Forelimb muscle (tissue), 1 donor: ENCODE measurements at places on chromosomes 11 and 22. TPM values are rescaled to one million over a fixed set of nuclear protein-coding genes. Genes with fewer than 3 reads are reported as not detected.
A peak's percentile ranks its signal among the peaks of the same experiment; 100 is the strongest.

PARVG gene
- 3.4 TPM for polyA plus RNA-seq

HPX gene
- polyA plus RNA-seq, result 2.5 TPM

CLCF1 gene
- 3.6 TPM for polyA plus RNA-seq

MIAT gene
- 0.33 TPM for polyA plus RNA-seq

MPZL3 gene
- polyA plus RNA-seq, result 0.58 TPM

VPREB1 gene
- polyA plus RNA-seq, result 0.19 TPM

CREB3L1 gene
- 40.8 TPM for polyA plus RNA-seq

IL17REL gene
- polyA plus RNA-seq, result not detected

GRIK4 gene
- polyA plus RNA-seq, result 0.23 TPM

TSSK2 gene
- polyA plus RNA-seq, result not detected

CENPM gene
- 5.3 TPM for polyA plus RNA-seq

NXPE2 gene
- polyA plus RNA-seq, result 0.16 TPM

GRCh38 chr11:35615921-35616900 is 2.0 kb upstream of the FJX1 start:
- no peak for DNase-seq

DNA sequence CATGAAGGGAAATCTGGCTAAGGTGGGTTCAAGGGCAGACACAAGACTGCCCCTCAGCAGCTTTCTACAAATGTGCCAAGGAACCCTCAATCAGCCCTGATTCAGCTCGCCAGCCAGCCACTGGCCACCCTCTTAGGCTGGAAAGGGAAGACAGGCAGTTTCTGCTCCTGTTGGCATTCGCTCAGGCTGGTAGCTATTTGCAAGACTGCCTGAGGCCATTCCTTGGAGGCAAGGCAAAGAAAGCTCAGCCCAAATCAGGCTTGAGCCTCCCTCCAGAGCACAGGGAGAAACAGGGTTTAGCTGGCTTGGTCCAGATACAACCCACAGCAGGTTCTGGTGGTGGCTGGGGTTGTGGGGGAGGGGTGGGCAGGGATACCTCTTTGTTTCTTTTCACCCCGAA is 19.2 kb downstream of the TP53I11 start:
- no peak for DNase-seq

DNA sequence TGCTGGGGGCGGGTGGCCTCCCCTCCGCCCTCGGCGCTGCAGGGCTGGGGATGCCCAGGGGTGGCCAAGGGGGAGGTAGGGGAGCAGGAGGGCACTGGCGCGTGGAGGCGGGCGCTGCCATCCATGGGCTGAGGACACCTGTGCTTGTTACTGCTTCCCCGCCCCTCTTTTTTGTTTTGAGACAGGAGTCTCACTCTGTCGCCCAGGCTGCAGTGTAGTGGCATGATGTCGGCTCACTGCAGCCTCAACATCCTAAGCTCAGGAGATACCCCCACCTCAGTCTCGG is 683 bp upstream of the FADS3 start:
- DNase-seq, result no peak

GRCh38 chr11:45643598-45644260 is 21.7 kb downstream of the CHST1 start:
- no peak for DNase-seq

DNA sequence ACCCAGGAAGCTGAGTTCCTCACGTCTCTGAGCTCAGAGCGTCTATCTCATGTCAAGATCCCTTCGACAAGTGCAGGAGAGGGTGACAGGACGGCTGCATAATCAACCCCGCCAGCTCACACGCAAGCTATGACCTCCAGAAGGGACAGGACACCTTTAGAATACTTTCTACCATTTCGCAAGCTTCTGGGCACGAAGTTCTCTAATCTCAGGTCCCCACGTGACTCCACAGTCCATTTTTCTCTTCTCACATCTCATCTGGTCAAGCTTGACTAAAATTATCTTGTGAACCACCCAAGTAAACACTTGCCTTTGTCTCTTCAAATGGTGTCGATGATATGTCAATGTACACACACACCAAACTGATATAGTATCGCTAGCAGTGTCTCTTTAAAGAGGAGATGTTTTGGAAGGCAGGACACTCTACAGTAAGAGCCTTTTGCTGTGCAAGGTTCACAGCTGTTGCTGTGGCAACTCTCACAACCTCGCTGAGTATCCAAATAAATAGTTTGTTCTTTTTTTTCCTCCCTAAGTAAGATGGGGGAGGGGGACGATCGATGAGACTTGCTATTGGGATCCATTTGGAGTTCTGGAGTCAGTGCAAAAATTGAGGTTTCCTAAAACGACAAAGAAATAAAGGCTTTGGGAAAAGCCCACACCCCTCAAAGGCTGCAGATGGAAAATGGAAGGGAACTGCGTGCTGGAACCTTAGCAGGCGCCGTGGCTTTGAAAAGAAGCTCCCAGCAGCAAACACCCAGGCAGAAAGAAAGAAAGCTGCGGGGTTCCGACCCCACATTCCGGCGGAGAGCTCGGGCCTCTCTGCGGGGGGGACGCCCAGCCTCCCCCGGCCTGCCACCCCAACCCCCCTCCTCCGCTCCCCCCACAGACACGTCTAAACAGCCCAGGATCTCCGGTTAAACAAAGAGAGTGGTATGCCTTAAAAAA is 215.4 kb upstream of the UBASH3B start:
- peak; percentile 62 for DNase-seq

- no peak for DNase-seq
Measured at GRCh38 chr11:75068993-75069392, 27.7 kb downstream of the OR2AT4 start.

GRCh38 chr11:73283276-73284000 is 11.3 kb downstream of the P2RY6 start:
- DNase-seq, result no peak

DNA sequence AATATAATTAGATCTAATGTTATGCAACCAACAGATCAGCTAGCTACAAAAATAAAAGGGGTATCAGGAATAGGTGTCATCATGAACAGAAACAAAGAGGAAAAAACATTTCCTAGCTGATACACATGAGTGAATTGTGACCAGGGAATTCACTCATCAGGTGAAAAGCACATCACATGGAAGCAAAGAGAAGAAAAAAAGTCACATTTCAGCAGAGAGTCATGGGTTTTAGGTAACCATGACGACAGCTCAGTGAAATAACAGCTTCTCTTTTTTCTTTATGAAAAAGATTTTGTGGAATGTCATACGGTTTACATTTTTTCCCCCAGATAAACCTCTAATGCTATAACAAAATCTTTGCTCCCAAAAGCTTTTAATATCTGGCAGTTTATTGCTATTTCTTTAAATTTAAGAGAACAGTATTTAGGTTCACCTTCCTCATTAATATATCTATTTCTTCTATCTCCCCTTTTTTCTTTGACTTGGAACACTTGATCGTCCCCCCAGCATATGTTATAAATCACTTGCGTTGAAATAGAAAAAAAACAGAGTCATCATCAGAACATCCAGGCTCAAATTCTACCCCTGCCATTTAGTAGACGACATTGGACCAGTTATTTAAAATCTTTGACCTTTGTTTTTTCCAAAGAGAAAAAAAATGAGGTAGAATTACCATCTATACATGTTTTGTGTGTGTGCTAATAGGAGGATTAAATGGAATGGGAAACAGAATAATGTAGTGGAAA is 5.3 kb downstream of the TYR start:
- no peak for DNase-seq

GRCh38 chr11:132909021-132909606 is 623.2 kb downstream of the OPCML start:
- DNase-seq, result no peak

- DNase-seq, result no peak
Measured at GRCh38 chr22:26835929-26836528, 178.6 kb downstream of the MIAT start.

DNA sequence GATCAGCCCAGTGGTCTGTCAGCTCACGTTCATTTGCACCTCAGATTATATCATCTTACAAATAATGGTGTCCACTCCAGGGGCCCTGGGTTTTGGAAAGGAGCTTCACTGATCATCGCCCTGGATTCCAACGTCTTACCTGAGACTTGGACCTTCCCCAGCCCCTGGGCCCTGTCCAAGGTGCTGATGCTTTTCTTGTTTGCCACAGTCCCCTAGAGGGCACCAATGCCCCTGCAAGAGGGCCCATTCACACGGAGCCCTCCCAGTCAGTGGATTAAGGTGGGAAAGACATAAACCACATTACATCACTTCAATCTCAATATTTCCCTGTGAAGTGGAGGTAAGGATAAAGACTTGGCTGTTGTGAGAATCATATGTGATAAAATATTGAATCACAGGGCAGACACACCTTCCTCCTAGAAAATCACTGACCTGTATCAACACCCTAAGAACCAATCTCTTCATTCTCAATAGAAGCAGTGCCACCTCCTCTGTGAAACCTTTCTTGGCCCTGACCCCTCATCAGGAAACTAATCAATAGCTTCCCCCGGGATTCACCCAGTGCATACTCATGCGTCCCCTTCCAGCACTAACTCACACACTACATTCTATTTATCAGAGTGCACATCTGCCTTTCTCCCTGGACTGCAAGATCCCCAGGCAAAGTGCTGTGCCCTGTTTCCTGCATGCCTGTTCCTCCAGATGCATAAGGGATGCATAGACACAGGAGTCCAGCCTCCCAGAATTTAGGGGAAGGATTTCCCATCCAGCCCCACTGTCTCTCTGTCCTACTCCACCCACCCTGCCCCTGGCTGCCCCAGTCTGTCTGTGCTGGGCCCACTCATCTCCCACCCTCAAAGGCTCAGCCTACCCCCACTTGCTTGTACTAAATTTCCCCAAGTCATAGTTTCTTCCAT is 167.0 kb downstream of the BUD13 start:
- no peak for DNase-seq

GRCh38 chr11:77589181-77589520 is 602 bp upstream of the AQP11 start:
- DNase-seq, result no peak

- no peak for DNase-seq
Measured at GRCh38 chr22:39309881-39310714, 9.3 kb downstream of the RPL3 start.

DNA sequence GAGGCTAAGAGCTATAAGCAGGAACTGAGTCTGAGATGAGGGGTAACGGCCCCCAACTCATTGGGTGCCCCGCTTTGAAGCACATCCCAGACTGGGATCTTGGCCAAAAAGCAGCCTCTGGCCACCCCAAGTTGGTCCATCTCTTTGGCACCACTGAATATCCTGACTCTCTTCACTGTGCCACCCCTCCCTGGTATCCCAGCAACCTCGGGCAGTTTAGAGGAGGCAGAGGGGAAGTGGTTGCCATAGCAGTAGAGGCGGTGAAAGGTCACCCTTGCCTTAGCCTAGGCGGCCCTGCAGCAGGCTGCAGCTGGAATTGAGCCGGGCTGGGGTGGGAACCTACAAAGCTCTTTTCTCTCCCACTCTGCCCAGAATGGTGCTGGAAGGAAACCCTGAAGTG is 1.1 kb downstream of the PELI3 start:
- DNase-seq, result no peak
